ENCODE measurements at places on chromosomes 1 and 21.
A peak's percentile ranks its signal among the peaks of the same experiment; 100 is the strongest.

DNA sequence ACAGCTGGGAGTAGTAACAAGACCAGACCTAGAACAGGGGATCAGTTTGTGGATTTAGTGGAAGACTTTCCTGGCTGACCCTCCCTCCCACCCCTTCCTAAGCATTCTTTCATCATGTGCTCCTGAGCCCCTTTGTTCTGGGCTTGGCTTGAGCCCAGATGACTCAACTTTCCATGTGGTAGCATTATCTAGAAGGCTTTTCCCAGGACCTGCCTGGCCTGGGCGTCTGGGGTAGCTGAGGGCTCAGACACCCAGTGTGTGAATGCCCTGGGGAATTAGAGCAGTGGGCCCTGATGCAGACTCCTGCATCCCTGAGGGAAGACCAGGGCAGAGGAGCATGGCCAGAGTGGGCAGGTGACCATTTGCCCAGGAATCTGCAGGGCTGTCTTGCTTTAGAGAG is 44.1 kb upstream of the TSPAN2 start:
- DNase-seq = no peak

DNA sequence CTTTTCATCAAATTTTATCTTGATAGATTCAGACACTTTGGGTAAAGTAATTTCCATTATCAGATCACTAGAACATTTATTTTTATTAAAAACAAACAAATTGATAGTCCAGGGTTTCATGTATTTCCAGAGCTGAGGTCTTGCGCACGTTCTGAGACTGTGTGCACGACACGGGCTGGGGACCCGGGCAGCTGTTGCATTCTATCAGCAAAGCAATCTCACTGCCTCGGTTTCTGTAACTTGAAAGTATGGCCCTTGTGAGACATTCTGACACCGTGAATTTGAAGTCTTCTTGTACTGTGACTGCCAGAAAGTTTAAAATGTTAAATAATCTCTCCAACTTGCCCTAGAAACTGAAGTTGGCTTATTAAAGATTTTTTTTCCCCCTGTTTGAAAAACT is 746.9 kb upstream of the ADGRL2 start:
- no peak for DNase-seq

DNA sequence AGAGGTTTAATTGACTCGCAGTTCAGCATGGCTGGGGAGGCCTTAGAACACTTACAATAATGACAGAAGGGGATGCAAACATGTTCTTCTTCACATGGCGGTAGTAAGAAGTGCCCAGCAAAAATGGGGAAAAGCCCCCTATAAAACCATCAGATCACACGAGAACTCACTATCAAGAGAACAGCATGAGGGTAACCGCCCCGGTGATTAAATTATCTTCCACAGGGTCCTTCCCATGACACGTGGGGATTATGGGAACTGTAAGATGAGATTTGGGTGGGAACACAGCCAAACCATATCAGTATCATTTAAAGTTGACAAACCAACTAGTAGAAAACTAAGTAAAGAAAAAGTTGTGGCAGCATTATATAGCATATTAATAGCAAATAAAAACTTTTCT is 71.3 kb upstream of the DNAJC6 start:
- no peak for DNase-seq

GRCh38 chr1:25065795-25066238 is 135.7 kb upstream of the RUNX3 start:
- DNase-seq = no peak

DNA sequence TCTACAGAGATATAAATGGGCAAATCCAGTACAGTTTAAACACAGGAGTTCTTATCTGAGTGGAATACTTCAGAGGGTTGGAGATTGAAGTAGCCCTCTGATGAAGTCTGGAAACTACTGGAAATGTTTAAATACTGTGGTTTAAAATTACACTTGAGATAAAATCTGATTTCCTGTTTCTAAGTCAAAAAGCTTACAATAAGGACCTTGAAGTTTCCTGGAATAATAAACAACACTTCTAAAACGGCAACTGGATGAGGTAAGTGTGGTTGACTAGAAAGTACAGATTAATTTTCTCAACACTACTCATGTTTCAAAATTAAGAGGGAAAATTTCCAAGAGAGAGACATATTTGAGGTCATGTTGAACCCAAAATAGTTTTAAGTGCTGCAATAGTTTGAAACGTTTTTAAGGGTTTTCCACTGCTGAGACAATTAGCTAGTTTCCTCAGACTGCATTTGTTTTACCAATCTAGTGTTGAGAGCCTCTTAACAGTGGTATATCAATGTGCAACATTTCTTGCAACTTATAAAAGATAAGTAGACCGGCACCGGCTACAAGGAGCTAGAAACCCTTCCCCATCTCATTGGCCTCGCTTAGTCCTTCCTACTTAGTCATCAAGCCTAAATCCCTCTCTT is 27.4 kb downstream of the KCNA3 start:
- no peak for DNase-seq

GRCh38 chr21:29557931-29558725 is 259.4 kb downstream of the BACH1 start:
- DNase-seq = no peak

- DNase-seq = no peak
These were observed 2.8 kb downstream of the IFI16 start for GRCh38 chr1:159012495-159012894.

GRCh38 chr1:239872626-239873025 is 219.1 kb upstream of the FMN2 start:
- DNase-seq = no peak

DNA sequence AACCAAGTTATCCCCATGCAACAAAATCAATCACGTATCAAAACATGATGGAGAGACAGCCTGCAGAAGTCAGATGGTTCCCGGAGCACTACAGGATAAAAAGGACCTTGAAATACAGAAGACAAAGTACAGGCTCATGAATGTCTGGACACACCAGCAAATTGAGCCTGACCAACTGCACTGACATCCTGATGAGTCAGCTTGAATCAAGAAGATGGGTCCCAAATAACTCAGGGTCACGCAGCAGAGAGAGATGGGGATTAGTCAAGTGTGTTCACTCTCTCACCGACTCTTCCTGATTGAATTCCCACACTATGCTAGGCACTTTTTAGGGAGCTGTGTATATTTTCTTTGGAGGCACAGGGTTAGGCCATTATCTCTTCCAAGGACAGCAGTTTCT is 71.1 kb upstream of the DIRAS3 start:
- DNase-seq = no peak

DNA sequence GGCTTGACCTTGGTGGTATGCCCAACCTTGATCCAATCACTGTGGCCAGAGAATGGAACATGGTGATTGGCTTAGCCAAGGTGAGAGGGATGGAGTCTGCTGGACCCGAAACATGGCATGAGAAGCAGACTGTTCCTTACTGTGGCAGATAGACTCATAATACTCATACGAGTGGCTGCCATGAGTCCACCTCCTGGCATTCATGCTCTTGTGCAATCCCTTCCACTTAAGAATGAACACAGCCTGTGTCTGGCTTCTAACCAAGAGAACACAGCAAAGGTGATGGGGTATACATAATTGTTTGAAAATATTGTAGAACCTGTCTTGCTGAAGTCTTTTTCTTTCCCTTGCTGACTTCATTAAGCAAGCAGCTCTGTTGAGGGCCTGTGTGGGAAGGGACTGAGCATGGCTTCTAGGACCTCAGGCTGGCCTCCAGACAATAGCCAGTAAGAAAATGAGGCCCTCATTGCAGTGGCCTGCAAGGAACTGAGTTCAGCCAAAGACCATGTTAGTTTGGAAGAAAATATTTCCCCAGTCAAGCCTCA is 85.9 kb downstream of the ZNF281 start:
- DNase-seq = no peak

GRCh38 chr21:29712818-29713217 is 227.0 kb downstream of the GRIK1 start:
- no peak for DNase-seq

GRCh38 chr1:247209396-247209795 is 37.6 kb upstream of the ZNF124 start:
- no peak for DNase-seq

GRCh38 chr1:157969697-157970485 is 23.6 kb upstream of the KIRREL1 start:
- DNase-seq = no peak

DNA sequence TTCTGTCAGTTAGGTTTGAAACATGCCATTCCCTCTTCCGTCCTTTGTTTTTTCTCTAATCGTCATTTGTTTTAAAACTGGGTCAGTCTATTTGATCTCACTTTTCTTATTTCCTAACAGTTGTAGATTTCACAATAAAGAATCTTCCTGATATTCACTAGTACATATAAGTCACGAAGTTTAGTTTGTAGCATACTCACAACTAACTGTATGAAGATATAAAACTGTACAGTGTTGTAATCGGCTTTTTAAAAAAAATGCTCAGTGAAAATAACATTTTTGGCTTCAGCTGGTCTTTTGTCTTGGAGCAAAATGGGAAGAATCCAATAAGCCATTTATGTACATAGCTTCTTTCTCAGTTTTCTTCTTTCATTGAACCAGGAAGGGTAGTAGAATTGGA is 78.3 kb downstream of the NCAM2 start:
- DNase-seq = no peak

DNA sequence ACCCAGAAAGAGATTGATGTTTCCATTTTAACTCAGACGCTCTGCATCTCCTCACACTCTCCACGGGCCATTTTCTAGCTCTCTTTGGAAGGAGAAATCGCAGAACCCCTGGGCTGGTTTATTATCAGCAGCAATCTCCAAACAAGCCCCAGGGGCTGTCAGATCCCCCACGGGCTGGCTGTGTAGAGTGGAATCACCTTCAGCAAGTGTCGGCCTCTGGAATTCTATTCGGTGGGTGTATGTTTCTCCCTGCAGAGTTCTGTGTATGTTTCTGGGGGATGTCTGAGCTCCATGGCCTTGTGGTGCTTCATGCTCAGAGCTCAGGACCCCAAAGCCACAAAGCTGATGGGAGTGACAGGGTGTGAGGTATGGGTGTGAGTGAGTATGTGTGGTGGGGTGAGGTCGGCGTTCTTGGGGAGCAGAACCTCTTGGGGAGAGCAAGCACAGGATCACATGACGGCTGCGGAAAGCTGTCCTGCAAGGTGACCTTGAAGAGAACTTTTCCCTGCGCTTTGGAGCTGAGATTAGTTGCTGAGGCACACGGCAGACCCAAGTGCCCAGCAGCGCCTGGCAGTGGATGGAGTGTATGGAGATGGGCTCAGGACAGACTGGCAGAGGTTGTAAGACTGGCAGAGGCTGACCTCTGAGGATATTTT is 489 bp downstream of the ACOT11 start:
- no peak for DNase-seq

GRCh38 chr1:221344693-221345092 is 397.2 kb downstream of the DUSP10 start:
- DNase-seq = no peak

DNA sequence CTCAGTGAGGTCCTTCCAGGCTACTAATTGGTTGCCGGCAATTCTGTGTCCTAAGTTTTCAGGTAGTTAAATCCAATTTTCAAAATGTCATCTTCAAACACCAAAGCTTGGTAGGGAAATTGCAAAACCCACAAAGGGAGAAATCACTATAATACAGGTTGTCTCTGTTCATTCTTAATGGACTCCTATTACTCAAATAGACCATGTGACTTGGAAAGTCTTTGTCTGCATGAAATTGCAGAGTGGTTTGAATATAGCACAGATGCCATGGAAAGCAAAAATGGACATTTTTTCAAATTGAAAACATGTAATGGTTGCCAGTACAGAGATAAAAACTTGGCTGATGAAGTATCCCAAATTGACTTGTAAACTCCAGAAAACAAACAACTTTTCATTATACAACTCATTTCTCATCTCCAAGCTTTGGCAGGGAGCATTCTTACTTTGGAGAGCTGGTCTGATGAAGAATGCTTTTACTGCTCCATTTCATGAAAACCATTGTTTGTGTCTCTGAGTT is 169.5 kb upstream of the PKN2 start:
- DNase-seq = no peak

DNA sequence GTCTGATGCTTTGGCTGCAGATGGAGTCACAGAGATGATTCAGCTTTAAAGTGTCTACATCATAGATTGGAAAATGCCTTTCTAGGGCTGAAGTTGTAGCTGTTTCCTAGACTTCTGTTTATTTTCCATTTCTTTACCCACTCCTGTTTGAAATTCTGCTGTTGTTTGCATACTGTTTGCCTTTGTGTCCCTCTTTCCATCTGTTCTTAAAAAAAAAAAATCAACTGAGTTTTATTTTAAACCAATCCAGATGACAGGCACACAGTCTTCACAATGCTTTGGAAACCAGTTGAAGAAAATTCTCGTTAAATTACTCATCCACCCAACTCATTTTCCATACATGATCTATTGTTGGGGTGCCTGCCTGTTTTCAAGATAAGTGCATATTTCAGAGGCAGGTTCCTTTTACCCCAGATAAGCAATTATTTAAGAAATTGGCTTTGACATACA is 245.9 kb downstream of the DISC1 start:
- no peak for DNase-seq

DNA sequence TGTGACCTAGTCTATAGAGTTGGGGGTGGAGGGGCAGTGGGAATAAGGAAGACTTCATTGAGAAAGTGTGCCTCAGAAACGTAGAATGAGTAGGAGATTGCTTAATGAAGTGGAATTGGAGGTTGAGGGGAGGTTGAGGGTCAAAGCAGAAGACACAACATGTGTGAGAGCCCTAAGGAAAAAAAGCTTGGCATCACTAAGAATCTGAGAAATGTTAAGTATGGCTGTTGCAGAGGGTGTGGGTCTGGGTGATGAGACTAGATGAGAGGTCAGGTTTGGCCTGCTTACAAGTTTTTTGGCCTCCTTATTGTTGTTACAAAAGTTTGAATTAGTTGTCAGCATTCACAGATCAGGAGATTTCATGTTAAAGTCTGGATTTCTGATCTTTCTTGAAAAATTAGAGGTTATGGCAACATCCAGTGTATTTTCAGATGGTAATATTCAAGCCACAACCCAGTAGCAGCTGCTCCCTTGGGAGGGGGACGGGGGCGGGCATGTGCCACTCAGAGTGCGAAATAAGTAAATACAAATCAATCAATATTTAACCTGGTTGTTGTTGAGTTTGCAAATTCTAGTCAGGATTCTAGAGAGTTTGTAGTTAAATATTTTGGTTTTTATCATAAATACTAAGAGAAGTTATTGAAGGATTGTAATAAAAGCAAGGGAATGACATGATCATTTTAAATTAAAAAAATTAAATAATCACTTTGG is 4.3 kb downstream of the MAN1A2 start:
- no peak for DNase-seq

DNA sequence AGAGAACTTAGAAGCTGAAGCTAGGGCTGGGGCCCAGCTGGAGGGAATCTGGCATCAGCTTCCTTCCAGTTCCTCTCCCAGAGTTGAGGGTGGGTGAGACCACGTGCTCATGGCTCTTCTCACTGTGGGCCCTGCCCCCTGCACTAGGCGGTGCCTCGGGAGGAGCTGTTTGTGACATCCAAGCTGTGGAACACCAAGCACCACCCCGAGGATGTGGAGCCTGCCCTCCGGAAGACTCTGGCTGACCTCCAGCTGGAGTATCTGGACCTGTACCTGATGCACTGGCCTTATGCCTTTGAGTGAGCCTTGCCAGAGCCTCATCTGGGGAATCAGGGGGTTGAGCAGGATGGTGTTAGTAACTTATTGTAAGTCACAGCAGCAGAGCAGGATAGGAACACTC is 16.1 kb downstream of the AKR1A1 start:
- DNase-seq = peak; percentile 71
